ENCODE measurements at places on chromosomes 5 and 9.

- DNase-seq = no peak
Observed at GRCh38 chr5:140175367-140176030, 511 bp downstream of the CYSTM1 start.

DNA sequence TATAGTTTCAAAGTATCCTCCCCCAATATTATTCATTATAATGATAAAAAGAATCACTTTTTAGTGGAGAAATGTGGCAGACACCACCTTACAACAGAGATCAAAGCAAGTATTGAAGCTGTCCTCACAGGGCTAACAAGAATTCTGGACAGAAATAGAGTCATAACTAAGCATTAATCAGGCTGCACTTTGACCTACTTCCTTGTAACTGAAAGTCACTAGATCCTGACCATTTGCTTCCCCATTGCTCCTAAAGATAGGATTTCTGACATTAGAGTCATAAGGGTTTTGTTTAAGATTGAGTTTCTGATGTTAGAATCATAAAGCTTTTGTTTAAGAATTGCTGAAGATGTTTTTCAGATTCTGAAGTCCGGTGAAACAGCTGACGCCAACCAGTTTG is 159.7 kb downstream of the ATP10B start:
- no peak for DNase-seq

- DNase-seq = no peak
Observed at GRCh38 chr5:146878476-146879172, at the start of gene PPP2R2B. TSS of gene PPP2R2B (minus strand) at chr5:146878757.

DNA sequence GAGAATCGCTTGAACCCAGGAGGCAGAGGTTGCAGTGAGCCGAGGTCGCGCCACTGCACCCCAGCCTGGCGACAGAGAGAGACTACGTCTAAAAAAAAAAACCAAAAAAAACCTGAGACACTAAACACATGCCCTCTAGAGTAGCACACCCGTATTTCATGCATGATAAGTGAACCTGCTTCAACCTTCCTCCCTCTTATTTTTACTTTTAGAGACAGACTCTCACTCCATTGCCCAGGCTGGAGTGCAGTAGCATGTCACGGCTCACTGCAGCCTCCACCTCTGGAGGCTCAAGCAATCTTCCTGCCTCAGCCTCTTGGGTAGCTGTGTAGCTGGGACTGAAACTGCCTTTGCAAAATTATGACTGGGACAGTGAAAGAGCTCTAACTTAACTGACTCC is 17.6 kb upstream of the NANS start:
- no peak for DNase-seq

GRCh38 chr5:131959906-131960305 is 14.4 kb upstream of the MEIKIN start:
- no peak for DNase-seq

- DNase-seq = no peak
Observed at GRCh38 chr5:177973066-177973635, 22.9 kb downstream of the PROP1 start.

GRCh38 chr9:135408476-135409254 is 70.9 kb upstream of the PPP1R26 start:
- no peak for DNase-seq

DNA sequence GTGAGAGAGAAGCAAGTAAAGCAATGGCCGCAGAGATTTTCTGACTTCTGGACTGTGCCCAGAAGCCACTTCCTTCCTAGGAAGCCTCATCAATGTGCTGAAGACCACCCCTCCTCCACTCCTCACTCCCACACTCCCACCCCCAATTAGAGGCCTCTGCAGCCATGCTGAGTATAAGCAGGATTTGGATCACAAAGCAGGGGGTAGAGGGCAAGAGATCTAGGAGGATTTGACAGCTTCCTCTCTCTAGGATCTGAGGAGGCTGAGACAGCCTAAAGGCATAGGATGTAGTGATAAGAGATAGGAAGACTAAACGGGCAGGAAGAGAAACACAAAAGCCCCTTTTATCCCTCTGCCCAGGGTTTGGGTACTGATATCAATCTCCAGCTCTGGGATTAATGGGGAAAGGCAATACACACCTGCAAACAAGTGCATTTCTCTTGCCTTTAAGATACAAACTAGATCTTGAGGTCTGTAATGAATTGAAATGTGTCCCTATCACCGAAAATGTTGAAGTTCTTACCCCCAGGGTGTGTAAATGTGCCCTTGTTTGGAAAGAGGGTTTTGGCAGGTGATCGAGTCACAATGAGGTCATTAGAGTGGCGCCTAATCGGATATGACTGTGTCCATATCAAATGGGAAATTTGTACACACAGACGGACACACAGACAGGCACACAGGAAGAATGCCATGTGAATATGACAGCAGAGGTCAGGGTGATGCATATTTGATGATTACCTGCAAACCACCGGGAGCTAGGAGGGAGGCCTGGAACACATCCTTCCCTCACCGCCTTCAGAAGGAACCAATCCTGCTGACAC is 28.5 kb downstream of the KCNV2 start:
- DNase-seq = no peak

DNA sequence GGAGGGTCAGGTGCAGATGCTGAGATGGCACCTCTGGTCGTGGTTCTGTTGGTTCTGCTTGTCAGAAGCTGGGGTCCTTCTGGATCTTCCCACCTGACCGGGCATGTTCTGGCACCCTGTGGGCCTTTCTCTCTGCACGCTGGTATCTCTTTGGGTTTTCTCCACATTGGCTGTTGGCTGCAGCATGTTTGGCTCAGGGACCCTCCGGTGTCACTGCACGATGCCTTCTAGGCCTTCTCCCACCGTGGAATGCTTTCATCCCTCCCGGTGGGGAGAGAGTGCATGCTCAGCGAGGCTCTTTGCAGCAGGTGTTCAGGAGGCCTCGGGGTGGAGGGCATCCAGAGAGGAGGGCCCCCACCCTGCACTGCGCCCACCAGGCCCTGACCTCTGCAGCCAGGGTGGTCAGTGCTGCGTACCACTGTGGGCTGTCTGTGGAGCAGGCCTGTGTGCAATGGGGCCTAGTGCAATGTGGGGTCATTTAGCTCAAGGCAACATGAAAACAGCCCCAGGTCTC is 119.4 kb downstream of the WNK2 start:
- no peak for DNase-seq

DNA sequence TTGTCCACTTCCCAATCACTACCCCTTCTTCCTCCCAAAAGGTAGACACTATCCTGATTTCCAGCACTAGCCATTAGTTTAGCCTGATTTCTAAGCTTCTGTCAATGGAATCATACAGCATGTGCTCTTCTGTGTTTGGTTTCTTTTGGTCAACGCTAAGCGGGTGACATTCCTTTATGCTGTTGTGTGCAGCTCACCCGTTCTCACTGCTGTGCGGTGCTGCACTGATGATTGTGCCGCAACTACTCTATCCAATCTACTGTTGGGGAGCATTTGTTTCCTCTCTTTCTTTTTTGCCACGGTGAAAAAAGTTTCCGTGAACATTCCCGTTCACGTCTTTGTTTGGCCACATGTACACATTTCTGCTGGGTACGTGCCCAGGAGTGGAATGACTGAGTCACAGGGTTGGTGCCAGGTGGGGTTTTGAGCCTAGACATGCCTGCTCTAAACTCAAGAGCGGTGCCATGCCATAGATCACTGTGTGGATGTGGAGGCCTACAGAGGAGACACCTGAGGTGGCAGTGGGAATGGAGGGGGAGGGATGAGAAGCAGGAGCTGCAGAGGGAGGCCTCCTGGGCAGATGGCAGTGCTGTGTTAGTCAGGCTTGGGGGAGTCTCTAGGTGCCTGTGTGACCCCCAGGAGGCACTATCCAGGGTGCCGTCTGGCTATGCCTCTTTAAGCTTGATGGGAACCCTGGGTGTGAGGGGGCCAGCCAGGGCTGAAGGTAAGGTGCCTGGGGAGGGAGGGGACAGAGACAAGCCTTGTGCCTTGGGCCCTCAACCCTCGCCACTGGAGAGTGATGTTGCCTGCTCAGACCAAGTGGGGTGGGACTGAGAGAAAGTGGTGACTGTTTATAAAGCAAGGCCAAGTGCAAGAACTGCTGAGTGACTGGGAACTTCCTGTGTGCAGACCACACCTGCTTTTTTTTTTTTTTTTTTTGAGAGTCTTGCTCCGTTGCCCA is 11.4 kb upstream of the ANKRD33B start:
- no peak for DNase-seq

DNA sequence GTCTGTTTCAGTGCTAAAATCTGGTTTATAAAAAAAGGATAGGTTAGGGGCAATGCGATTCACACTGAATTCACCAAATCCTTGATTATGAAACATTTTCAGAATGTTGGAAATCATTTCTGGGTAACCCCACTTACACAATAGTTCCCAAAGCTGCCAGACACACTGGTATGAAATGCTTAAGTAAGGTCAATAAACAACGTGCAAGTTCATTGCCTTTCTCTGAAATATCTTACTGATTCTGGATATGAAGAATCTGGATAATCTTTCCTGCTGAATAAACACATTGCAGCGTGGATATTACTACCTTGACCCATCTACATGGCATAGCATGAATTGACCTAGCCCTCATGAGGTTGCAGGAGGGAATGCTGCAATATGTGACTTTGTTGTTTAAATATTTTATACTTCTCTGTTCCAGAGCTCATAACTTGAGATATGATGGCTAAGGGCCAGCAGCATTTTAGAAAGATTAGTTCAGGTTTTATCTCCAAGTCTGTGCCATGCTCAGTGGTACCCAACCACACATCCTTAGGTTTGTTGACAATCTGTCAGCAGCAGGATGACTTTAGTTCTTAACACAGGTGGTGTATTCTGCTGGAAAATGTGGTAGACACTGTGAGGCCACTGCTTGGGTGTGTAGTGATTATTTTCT is 121.0 kb downstream of the NREP start:
- DNase-seq = no peak

- DNase-seq = no peak
Observed at GRCh38 chr5:158841481-158842276, 258.0 kb downstream of the EBF1 start.

- DNase-seq = no peak
Observed at GRCh38 chr5:8912106-8912505, 633.8 kb downstream of the SEMA5A start.

DNA sequence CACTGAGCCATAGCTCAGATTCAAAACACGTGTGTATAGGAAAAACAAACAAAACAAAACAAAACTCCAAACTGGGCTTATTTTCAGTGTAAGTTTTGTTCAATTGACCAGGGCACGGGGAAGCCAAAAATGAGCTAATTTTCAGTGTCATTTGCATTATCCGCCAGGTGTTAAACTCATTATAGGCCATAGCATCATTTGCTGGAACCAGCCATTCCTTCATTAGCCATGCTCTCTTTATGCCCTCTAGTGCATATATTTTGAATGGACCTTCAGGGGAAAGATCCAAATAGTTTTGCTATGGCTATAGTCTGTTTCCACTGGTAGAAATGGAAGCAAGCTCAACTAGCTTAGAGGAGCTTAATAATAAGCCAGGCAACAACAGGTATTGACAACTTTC is 1205.2 kb upstream of the DMAC1 start:
- no peak for DNase-seq

- no peak for DNase-seq
Observed at GRCh38 chr5:39891376-39891775, 466.6 kb upstream of the DAB2 start.

GRCh38 chr9:78463750-78464149 is 166.8 kb downstream of the PSAT1 start:
- DNase-seq = no peak

GRCh38 chr9:108213511-108213910 is 642.3 kb downstream of the ACTL7B start:
- no peak for DNase-seq

- DNase-seq = no peak
Observed at GRCh38 chr5:51104556-51104955, 278.7 kb upstream of the ISL1 start.

- DNase-seq = no peak
Observed at GRCh38 chr5:151892393-151892792, 32.3 kb downstream of the GLRA1 start.

- DNase-seq = no peak
Observed at GRCh38 chr9:107422189-107423185, 67.1 kb downstream of the KLF4 start.

DNA sequence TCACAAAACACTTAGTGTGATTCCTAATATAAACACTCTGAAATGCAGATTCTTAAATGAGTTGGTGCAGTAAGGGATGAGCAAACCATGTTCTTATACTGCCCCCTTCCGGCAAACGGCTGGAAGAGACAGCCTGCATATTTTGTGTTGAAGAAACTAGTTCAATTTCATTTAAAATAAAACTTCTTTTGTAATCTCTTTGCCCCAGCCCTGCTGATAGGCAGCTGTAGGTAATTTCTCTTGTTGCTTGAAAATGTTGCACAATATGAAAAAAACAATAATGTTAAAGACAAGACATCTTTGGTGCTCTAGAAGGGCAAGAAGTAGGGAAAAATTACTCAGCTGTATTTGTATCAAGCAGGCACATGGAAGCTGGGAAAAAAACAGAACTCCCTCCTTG is 89.7 kb upstream of the CCNG1 start:
- no peak for DNase-seq

GRCh38 chr5:172481011-172481800 is 26.9 kb upstream of the SH3PXD2B start:
- DNase-seq = no peak

DNA sequence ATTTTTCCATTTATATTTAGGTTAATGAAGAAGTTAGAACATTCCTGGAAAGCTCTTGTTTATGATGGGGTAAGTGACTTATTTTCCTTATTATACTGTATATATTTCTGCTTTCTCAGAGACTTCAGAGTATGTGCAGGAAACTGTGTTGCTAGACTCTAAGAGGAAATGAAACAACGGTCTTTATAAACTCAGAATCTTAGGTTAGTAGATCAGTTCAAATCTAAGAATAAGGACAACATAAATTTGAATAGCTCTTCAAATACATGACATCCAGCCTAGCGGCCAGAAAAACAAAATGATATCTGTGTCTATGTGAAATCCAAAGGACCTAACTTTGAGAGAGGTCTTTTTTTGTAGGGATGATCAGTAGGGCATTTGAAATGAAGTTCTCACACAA is 94.3 kb downstream of the PRKACG start:
- DNase-seq = no peak

GRCh38 chr9:120917929-120918762 is 8.4 kb downstream of the TRAF1 start:
- no peak for DNase-seq

DNA sequence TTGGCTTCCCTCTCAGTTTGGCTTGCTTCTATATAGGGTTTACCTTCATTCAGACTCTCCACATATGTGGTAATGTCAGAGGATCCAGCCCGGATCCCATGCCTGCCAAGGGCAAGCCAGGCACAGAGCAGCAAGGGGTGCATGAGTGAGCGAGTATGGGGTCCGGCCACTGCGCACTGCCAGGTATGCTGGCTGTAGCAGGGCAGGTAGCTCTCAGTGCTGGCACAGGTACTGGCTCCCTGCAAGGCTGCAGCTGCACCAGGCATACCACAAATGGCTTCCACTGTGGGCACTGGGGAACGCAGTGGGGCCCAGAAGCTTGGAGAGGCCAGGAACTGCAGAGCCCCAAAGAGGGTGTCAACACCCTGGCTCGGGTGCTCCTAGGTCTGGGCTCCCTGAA is 86.2 kb downstream of the GIN1 start:
- DNase-seq = no peak

DNA sequence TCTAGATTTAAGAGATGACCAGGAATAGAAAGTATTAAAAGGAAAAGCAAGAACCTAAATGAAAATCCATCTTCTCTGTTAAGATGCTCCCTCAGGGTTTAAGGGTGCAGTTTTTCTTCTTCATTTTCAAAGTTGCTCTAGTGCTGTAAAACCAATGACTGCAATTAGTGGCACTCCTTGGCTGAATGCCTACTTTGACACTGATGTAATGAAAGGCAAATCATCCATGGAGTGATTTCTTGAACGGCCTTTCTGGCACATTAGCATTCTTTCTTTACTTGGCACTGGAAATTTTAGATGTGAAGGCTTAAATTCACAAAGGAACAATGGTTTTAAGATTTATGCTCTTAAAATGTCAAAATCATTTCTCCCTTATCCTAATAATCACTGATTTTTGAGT is 19.3 kb upstream of the ISCA1 start:
- DNase-seq = no peak

Measured in esophagus squamous epithelium (tissue), 5 donors.